Kidney tubule cell (primary cell): ENCODE measurements at places on chromosomes 1 and 21.

GRCh38 chr1:178939338-178940067 is 68.6 kb upstream of the ANGPTL1 start:
- no peak for DNase-seq

DNA sequence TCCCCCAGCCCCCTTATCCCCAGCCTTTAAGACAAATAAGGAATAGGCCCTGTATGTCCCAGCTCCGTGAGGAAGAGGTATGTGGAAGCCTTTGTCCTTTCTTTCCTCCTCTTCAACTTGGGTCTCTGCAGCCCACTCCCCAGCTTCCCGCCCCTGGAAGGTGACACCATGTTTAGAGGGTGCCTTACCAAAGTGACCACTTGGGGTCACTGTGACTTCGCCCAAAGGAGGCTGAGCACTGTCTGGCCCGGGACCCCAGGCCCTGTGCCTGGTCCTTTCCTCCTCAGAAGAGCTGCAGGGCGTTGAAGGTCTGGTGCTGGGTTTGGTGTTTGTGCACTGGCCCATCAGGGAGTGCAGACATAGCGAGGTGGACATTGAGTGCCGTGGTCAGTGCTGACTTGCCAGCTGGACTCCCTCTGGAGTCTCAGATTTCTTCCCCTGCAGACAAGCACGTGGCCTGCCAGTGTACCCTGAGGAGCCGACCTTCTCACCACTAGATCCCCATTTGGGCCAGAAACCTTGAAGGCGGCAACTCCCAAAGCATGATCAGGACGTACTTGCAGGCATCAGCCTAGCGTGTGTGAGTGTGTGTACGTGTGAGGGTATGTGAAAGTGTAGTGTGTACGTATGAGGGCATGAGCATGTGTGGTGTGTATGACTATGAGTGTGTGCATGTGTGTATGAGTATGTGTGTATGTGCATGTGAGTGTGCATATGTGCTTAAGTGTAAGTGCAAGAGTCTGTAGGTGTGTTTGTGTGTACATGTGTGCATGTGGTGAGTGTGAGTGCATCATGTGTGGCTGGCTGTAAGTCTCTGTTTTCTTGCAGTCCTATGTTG is 181.4 kb upstream of the KIAA0040 start:
- peak; percentile 16 for DNase-seq

GRCh38 chr1:202357506-202357905 is 9.0 kb downstream of the PPP1R12B start:
- DNase-seq: no peak

DNA sequence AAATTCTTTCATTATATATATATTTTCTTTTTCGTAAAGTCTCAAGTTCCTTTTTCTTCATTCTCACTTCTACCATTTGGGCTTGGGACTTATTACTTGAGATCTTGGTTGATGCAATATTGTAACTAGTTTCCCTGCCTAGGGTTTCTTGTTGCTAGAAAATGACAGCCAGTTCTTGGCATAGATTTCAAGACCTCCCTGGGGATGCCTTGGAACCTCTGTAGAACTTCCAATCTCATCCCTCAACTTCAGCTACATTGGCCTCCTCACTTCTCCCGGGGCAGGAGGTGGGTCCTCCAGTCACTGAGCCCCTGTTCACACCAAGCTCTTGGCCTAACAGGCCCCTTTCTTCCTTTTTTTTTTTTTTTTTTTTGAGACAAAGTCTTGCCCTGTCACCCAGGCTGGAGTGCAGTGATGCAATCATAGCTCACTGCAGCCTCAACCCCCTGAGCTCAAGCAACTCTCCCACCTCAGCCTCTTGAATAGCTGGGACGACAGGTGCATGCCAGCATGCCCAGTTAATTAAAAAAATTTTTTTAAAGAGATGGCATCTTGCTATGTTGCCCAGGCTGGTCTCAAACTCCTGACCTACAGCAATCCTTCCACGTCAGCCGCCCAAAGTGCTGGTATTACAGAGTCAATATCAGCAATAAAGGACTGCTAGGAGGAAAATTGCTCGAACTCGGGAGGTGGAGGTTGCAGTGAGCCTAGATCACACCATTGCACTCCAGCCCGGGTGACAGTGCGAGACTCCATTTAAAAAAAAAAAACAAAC is 33.1 kb downstream of the MAP3K7CL start:
- DNase-seq: no peak

GRCh38 chr1:194476872-194477271 is 1290.5 kb upstream of the B3GALT2 start:
- no peak for DNase-seq

GRCh38 chr1:200108659-200109058 is 81.1 kb downstream of the NR5A2 start:
- DNase-seq: no peak

GRCh38 chr21:17406202-17406601 is 106.6 kb upstream of the CXADR start:
- no peak for DNase-seq

DNA sequence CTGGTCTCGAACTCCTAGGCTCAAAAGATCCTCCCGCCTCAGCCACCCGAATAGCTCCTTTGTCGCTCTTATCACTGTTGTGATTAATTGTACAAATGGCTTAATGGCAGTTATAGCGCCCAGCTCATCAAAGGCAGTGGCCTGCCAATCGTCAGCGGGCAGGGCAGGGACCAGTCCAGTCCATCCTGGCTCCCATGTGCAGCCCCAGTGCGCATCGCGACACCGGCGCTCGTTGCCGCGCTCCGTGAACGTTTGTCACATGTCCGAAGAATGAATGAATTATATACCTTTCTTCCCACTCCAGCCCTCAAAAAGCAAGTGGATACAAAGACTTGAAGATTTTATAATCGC is 18.4 kb downstream of the MTX1 start:
- DNase-seq: peak; percentile 55

DNA sequence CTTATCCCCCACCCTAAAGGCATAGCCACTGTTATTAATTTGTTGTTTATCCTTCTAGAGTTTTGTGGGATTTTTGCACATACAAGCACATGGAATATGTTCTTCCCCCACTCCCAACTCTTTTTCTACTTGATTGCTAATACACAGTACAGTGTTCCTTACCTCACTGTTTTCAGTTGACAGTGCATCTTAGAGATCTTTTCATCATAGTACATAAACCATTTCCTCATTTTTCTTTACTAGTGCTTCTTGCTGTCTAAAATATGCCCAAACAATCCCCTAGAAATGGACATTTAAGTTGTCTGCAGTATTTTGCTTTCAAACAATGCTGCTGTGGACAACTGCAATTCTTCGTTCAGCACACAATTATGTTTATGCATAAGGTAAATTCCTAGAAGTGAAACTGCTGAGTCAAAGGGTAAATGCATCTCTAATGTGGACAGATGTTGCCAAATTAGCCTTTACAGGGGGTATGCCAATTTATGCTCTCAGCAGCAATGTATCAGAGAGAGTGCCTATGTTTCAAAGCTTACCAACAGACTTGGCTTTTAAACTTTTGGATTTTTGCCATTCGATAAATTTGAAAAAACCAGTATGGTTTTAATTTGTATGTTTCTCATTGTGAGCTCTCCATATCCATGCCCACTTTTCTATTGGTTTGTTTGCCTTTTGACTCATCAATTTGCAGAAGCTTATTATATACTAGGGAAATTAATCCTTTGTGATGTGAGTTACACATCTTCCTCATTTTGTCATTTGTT is 132.6 kb downstream of the MRPS6 start:
- DNase-seq: no peak

GRCh38 chr21:32096411-32096810 is 182.4 kb downstream of the MIS18A start:
- peak; percentile 10 for DNase-seq

DNA sequence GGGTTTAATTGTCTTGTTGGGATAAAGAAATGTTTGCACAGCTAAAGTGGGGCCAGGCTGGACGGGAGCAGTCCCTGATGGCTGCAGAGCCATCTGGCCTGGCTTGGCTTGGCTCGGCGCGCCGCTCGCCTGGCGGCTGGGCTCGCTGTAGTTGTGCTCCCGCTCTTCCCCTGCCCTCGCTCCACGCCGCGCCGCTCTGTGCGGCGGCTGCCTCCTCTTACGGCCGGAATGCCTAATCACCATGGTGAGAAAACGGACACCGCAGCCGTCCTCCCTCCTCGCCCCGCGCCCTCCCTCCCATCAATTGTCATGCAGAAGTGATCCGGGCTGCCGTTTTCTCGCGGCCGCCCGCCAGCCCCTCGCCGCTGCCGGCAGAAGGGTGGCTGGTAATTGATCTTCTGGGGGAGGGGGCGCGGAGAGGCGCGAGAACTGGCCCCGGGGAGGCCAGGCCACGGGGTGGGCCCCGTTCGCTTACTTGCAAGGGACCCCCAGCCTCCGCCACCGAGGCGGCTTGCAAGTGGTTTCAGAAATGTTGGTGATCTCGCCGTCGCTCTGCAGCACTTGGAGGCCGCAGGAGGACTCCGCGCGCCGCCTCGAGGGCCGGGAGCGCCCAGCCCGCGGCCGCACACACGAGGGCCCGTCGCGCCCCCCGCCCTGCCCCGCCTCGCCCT is 12.4 kb downstream of the RNF220 start:
- no peak for DNase-seq

GRCh38 chr1:57325536-57325935 is 98.3 kb downstream of the DAB1 start:
- DNase-seq: no peak
